ENCODE measurements at places on chromosomes 2 and 18. TPM values are rescaled to one million over a fixed set of nuclear protein-coding genes. Genes with fewer than 3 reads are reported as not detected.

Gene GKN2
- total RNA-seq = not detected

Gene FNDC4
- 2.9 TPM for total RNA-seq

Gene DNAJC5G
- total RNA-seq = 1.9 TPM

Gene SOX11
- 1.1 TPM for total RNA-seq

Measured in Right ventricle myocardium inferior (tissue), 1 donor.